SK-MEL-5 (cell line): ENCODE measurements at places on chromosomes 1 and 21.

DNA sequence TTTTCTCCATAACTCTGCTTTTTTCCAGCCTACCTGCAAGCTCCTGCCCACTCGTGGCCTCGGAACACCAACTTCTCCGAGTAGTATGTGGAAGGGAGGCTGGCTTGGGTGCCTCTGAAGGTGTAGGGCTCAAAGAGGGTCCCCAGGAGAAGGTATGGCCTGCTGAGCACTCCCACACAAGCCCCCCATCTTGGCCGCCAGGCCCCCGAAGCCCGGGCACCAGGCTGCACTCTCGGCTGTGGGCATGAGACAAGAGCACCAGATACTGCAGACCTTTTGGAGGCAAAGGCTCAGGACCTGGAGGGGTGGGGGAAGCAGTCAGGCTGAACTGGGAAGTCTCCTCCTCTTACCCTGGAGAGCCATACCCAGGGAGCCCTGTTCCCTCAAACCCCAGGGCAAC lies 1.7 kb downstream of the ZNF692 start:
- DNase-seq, result no peak

GRCh38 chr1:162091681-162092524 lies 22.4 kb downstream of the NOS1AP start:
- DNase-seq, result peak; percentile 82

- no peak for DNase-seq
Measured at GRCh38 chr1:42973286-42973685, 14.6 kb upstream of the SLC2A1 start.

GRCh38 chr1:156883919-156884318 lies 9.6 kb upstream of the PEAR1 start:
- no peak for DNase-seq

- no peak for DNase-seq
Measured at GRCh38 chr1:72568113-72568512, 285.8 kb upstream of the NEGR1 start.

DNA sequence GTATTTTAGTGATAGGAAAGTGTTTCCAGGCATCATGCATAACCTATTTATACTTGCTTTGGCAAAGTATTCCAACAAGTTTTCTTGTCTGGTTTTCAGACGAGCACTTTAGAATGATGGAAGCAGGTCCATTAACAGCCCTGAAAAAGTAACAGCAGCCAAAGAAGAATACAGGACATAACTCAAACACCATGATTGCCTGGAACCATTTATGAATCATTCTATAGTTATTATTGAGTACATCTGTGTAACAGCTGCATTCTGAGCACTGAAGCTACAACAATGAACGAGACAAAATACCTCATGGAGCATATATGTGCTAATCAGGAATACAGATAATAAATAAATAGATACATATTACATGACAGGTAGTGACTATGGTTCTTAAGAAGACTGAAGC lies 12.6 kb downstream of the IL10RB start:
- no peak for DNase-seq

GRCh38 chr1:6635910-6636760 lies 11.5 kb downstream of the THAP3 start:
- DNase-seq, result no peak

- peak; percentile 58 for DNase-seq
Measured at GRCh38 chr1:117967477-117967876, 37.9 kb downstream of the WDR3 start.

DNA sequence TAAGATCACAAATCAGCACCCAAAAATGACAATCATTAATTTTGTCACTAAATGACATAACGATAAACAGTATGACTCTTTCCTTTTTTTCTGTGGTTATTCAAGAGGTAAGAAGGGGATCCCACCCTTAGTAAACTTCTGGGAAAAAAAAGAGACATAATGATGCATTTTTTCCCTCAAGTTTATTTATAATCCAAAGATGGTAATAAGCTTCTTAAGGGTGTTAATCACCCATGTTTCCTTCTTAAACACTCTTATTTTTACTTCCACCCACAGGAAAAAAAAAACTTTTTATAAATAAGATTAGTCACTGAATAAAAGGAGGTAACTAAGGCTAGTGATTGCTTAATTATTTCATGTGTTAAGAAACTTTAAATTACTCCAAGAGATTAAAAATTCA lies 24.7 kb downstream of the RGS1 start:
- DNase-seq, result no peak

DNA sequence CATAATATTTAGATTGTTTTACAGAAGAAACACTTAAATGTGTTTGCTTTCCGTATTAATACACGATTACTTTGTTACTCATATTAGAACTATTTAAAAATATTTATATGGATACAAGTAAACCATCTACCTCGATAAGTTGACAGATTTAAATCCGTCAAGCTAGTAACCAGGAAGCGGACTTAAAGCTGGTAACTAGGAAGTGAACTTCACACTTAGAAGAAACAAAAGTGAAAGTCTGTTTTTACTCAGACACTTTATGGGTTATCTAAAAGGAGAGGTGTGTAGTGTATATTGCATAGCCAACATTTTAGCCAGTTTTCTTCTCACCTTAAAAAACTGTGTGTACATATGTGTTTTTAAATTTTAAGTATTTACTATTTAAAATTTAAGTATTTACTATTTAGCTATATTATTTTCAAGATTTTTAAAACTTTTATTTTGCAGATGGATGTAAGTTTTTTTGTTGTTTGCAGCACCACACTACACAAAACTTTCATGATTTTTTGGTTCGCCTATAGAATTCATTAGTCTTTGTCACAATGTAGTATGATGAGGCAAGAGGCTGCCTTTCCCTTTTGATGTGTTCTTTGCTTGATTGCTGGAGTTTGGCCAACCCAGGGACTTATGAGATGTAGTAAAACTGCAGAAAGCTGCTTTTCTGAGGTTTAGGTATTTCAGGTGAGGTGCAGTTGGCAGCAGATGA lies 2.7 kb downstream of the USP25 start:
- DNase-seq, result peak; percentile 50

DNA sequence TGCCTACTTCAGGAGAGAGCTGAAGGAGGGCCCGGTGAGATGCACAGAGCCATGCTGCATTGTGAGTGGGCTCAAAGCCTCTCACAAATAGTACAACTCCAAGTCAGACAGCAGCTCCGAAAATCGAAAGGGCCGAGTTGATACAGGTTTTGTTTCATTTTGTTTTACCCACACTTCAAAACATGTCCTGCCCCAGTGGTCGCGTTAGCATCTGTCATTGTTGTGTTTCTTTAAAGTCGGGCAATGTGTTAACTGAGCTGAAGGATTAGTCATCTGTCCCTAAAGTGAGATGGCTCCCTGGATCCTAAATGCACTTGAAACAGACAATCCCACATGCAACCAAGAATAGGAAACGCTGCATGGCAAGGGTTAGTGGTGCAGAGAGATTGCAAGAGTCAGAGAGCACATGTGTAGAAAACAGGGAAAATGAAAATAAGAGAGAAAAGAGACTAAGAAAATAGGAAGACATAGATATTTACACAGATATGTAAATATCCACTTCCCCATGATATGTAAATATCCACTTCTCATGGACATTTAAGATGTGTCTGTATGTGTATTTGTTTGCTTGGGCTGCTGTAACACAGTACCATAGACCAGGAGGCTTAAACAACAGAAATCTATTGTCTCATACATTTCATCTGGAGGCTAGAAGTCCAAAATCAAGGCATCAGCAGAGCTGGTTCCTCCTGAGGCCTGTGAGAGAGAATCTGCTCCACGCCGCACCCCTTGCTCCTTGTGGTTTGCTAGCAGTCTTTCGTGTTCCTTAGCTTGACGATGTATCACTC lies 131.4 kb upstream of the RAB4A start:
- DNase-seq, result no peak

DNA sequence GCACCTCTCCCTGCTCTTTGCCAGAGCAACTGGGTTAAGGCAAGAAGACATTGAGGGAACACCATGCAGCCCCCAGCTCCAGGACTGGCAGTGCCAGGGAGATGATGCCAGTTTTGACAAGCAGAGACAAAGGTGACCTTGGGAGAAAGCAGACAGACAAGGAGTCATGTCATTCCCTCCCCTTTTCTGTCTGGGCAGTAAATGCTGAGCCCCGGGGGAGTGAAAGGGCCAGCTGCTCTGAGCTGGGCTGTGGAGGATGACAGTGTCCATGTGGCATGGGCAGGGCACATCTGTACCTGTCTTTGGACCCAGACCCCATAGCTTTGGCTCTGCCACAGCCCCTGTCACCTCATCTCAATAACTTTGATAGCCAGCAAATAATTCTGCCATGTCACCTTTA lies 24.2 kb downstream of the PLEKHA6 start:
- DNase-seq, result no peak

GRCh38 chr1:64537942-64538341 lies 68.0 kb downstream of the CACHD1 start:
- no peak for DNase-seq

GRCh38 chr1:167777269-167777650 lies 55.5 kb downstream of the MPZL1 start:
- DNase-seq, result no peak

- no peak for DNase-seq
Measured at GRCh38 chr1:88462488-88463261, 221.4 kb upstream of the PKN2 start.

- no peak for DNase-seq
Measured at GRCh38 chr1:51348147-51348527, 17.8 kb upstream of the TTC39A start.

GRCh38 chr1:15830258-15830657 lies 17.2 kb upstream of the SPEN start:
- DNase-seq, result no peak

DNA sequence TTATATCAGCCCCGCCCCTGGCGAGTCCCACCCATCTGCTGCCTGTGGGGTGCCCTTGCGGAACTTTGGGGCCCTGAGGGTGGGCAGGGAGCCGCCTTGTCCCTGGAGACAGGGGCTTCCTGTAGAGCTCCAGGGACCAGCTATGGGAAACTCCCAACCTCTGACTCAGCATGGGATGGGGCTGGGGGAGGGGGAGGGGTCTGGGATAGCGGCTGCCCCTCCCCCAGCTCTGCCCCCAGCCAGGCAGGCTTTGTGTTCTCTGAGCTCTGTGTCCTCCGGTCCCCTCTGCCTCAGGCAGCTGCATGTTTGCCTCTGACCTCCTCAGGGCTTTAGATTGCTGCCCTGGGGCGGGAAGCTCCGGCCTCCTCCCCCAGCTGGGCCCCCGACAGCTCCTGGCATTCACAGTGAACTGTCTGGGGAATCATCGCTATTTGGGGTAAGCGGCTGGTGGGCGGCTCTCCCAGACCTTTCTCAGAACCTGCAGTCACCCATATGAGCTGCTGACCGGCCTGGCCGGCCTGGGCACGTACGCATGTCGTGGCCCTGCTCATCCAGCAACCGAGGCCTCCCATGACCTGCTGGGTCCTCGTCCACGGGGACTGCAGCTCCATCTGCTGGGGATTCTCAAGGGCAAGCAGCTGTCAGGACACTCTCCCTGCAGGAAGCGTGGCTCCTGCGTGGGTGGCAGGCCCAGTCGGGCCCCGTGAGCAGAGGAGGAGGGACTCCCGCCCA lies 17.1 kb downstream of the ARHGEF16 start:
- peak; percentile 39 for DNase-seq

DNA sequence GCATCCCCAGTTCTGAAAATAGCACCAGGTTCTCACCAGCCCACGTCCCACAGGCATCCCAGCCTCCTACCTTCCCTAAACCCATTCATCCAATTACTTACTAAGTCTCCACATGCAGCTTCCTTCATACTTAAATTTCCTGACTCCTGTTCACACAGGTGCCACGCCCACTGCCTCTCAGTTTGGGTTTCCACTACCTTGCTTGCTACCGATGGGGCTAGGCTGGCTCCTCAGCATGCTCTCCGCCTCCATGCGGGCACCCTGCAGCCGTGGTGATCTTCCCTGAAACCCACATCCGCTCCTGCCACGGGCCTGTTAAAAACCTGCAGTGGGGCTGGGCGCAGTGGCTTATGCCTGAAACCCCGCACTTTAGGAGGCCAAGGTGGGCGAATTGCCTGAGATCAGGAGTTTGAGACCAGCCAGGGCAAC lies 70.4 kb upstream of the ANGPTL1 start:
- DNase-seq, result no peak

DNA sequence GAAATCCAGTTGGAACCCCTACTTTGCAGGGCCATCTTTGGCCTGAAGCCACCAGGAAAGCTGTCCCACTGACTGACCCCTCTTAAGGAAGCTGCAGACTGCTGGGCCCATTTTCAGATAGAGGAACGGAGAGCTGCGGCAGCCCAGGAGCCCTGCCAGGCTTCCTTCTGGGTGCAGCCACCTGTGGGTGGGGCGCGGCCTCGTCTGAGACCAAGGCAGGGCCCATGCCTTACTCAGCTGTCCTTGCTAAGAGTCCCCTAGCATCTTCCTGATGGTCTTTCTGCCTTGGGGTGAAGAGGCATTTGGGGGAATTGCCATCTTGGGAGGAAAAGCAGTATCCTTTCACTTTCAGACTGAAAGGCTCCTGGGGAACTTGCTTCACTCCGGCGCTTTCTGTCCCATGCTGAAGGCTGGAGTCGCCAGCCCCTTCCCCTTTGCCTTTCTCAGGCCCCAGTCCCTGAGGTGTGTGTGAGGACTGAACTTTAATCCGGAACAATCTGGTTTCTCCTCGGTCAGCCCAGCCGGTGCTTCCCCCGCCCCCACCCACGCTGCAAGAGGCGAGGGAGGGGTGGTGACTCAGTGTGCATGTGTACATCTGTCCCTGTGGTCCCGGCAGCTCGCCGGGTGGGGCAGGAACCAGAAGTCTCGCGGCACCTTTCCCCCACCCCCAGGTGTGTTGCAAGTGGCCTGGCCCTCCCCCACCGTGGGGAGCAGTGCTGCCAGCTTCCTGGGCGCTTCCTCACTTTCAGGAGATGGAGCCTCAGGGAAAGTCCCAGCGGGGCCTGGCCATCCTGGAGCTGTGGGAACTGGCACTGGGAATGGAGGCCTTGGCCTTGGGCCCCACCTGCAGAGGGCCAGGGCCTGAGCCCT lies 5.1 kb downstream of the ZC3H12A start:
- no peak for DNase-seq

DNA sequence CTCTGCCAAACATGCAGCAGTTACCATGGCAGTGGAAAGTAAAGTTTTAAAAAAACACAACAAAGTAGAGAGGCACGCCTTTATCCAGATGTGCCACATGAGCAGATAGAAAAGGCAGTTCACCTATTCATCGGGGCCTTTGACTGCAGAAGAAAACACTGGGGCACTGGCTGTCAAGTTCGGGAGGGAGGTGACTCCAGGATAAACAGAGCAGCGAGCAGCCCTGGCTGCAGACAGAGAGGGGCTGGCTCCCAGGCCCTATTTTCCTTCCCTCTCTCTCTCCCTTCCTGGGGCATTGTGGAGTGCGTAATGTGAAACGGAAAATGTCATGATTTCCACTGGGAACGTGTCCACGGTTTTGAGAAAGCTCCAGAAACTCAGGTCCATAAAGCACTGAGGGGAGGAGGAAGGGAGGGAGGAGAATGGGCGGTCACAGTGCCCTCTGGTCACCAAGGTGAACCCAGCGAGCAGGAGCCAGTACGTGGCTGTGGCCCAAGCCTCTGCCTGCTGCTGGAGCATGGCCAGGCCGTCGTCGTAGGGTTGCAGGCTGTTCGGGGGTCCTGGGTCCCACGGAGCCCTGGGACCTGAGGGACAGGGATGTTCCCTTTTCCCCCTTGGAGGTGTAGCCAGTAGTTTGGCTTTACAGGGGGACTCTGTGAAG lies 114.7 kb upstream of the IRF2BP2 start:
- DNase-seq, result no peak

GRCh38 chr1:16374266-16374665 lies 7.2 kb downstream of the SZRD1 start:
- no peak for DNase-seq
